ENCODE measurements at places on chromosomes 4 and X.

GRCh38 chrX:132467026-132467425, 21.8 kb downstream of the MBNL3 start:
- DNase-seq: no peak

DNA sequence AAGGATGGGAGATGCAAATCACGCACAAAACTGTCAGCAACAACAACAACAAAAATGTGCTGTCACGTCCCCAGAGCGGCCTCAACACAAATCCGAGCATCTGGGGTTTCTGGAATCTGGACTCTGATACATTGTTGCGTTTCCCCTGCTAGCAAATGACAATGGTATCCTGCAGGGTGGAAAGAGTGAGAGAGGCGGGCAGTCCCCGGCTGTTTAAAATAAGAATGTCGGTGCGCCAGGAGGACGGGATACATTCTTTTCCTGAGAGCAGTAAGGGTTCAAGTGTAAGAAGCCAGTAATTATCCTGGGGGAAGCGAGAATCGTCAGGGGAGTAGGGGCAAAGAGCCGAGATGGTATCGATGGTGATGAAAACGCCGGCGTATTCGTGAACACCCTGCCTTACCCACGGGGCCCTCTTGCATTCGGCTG, 310.2 kb downstream of the ASMT start:
- no peak for DNase-seq

DNA sequence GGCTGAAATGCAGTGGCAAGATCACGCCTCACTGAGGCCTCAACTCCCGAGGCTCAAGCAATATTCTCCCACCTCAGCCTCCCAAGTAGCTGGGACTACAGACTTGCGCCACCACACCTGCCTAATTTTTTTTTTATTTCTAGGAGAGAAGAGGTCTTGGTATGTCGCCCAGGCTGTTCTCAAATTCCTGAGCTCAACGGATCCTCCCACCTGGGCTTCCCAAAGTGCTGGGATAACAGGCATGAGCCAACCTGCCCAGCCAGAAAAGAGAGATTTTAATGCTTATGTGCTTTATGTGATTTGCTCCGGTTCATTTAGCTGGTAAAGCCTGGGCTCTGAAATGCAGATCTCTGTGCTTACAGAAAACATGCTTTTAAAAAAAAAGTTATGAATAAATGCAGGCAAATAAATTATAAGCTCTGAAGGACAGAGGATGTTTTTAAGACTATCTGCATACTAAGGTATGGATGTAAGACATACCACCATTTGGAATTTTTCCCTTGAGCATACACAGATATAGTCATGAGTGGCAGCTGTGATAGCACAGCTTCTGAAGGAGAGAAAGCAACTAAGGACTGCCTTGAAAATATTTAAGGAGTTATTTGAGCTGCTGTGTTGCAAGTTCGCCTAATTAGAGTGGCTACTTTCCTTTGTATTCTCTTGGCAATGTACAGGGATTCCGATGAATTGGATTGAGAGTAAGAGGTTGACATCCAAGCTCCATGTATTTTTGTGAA, 13.8 kb downstream of the GUCY1B1 start:
- DNase-seq: no peak

DNA sequence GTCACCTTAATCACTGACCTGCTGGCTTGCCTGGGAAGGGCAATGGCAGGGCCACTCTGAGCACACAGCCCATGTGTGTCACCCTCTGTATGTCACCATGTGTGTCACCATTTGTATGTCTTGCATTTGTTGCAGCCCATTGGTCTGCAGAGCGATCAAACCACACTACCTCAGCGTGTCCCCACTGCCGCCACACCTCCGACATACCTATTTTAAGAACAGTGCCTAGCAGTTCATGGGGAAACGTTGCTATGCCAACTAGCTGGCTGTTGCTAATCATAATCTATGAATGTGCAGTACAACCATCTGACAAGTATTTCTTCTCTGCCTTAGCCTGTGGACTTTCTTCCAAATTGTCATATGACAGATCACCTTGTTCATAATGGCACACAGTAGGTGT, 8.0 kb upstream of the CRMP1 start:
- DNase-seq: no peak

DNA sequence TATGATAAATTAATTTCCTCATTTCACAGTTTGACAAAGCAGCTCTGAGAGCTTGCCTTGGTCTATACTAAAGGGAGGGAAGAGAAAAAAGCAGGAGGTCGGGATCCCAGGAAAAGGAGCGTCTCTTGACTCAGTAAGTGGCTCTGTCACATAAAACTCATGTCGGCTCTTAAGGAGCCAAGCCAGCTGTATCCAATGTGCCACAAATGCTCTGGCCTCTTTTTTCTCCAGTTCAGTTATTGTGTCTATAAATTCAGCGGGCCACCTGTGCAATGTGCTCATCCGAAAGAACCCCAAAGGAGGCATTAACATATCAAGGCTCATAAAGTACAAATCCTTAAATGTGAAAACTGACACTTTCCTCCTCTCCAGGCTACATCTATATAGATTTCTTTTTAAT, 337.7 kb upstream of the FAM241A start:
- no peak for DNase-seq

GRCh38 chrX:37010496-37010895, 2.3 kb downstream of the FAM47C start:
- DNase-seq: no peak

- DNase-seq: no peak
These were observed 398.4 kb downstream of the PPP3CA start for GRCh38 chr4:100948911-100949310.

DNA sequence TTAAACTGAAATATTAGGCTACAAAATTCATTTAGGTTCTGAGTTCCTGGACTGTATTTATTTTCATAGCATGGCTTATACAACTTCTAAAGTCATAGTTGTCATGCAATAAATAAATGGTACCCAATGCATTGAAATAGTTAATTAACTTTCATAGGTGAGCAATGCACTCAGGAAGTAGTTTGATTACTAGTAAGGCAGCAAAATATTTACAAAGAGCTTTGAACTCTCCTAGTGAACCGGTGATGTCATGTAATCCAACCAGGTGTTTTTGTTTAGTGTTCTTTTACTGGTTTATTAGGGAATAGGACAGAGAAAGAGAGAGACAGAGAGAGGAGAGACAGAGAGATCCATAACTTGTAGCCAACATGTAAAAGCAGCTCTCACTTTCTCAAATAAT, 228.6 kb upstream of the CTSO start:
- DNase-seq: no peak

DNA sequence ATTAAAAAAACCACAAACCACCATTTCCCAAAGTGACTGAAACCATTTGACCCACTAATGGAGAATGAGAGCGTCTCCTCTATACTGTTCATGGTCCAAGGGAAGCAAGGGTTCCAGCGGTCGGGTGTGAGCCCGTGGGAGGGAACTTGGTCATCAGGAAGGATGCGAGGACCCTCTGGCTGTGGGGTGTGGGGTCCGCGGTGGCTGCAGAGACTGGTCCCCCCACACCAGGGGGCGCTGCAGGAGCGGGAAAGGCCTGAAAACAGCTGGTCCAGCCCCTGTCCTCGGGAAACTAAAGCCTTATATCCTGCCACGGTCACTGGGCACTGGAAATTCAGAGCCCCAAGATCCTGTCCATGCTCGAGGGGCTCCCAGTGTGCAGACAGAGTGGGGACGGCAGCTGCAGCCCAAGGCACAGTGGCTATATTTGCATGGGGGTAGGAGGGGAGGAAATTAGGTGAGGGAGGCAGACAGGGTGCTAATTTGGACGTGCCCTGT, 4.3 kb downstream of the BLOC1S4 start:
- DNase-seq: peak; percentile 93

DNA sequence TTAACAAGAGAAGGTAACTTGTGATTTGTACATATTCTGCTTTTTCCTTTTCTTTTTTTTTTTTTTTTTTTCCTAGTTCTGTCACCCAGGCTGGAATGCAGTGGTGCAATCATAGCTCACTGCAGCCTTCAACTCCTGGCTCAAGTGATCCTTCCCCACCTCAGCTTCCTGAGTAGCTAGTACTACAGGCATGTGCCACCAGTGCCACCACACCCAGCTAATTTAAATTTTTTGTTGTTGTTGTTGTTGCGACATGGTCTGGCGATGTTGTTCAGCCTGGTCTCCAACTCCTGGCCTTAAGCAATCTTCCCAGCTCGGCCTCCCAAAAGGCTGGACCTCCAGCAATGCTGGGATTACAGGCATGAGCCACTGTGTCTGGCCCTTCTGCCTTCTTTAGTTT, 1.5 kb upstream of the TACR3 start:
- DNase-seq: no peak

DNA sequence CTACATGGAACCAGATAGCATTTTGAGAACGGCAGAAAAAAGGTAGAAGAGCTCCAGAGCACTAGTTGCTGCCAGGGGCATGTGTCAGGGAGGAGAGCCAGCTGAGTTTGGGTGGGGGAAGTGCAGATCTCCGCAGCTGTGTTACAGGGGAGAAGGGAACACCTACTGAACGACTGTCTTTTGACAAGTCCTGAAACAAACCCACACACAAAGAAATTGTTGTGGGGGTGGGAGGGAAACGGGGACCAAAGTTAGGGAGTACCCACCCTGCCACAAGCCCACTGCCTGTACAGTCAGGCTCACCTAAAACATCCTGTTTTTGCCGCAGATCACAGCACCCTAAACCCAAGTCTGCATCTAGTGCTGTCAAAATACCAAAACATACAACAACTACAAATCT, 55.5 kb downstream of the LEF1 start:
- DNase-seq: no peak

DNA sequence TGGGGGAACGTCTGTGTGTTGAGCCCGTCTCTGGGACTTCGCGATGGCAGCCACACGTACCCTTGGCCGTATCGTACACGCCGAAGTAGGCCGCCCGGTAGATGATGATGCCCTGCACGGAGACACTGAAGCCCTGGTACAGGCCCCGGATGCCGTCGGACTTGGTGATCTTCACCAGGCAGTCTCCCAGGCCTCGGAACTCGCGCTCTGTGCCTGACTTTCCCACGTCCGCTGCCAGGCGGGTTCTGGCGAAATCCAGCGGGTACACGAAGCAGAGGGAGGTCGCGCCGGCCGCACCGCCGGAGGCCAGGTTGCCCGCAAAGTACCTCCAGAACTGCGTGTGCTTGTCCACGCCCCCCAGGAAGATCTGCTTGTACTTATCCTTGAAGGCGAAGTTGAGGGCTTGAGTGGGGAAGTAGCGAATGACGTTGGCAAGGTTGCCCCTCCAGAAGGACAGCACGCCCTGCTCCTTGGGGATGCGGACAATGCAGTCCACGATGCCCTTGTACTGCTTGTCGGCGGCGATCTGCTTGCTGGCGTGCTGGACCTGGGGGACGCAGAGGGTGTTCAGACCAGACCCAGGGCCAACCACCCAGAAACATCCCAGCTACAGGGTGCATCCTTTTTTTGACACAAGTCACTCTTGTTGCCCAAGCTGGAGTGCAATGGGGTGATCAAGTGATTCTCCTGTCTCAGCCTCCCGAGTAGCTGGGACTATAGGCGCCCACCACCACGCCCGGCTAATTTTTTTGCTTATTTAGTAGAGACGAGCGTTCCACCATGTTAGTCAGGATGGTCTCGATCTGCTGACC, 2.5 kb downstream of the SLC25A6 start:
- no peak for DNase-seq

DNA sequence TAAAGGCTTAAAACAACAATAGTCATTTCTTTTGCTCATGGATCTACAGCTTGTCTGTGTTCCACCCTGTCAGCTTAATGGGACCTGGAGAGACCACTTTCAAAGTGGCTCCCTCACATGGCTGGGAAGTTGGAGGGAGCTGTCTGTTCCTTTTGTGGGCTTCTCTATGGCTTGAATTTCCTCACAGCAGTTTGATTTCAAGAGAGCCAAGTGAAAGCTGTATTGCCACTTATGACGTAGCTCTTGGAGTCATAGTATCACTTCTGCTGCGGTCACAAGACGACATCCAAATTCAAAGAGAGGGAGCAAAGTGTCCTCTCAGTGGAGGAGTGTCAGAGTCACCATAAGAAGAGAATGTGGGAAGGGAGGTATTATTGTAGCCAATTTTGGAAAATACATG, 22.7 kb upstream of the ACSL1 start:
- no peak for DNase-seq

DNA sequence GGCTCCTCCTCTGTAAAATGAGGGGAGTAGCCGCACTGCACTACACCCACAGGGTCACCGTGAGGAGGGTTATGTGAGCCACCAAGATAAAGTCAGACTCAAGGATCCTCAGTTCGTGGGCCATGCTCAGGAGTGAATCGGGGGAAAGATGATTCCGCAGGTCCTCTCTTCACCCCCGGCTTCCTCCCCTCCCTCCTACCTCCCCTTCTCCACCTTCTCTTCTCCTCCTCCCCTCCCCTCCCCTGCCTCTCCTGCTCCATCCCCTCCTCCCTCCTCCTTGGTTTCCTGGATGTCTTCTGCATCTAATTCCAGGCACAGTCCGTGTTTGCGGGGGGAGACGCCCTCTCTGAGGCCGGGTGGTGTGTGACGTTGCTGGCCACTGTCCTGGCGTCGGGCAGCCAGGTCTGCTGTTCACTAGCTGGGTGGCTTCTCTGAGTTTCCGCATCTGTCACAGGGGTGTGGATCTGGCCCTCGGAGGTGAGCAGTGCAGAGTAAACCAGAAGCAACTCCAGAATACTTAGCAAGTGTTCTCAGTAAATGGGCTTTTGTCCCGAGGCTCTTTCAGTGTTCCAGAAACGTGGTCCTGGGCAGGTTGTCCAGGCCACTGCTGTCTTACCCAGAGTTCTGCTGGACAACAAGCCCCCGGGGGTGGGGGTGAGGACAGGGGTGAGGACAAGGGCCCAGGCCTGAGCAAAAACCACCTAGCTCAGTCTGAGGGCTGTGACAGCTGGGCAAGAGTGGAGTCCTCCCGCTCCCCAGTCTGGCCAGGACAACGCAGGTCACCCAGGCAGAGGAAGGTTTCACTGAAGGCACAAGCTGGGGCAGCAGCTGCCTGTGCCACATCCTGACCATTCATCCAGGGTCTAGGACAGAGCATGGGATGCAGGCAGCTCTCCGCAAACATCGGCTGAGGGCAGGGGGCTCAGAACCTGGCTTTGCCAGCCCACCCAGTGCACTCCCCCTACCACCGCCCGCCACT, 92.4 kb downstream of the PPP2R2C start:
- DNase-seq: no peak

GRCh38 chrX:49186125-49187027, at the start of gene PRICKLE3:
TSS of gene PRICKLE3 (minus strand) at chrX:49186373. CDS start at chrX:49186297, 76 bp downstream.
- DNase-seq: no peak

DNA sequence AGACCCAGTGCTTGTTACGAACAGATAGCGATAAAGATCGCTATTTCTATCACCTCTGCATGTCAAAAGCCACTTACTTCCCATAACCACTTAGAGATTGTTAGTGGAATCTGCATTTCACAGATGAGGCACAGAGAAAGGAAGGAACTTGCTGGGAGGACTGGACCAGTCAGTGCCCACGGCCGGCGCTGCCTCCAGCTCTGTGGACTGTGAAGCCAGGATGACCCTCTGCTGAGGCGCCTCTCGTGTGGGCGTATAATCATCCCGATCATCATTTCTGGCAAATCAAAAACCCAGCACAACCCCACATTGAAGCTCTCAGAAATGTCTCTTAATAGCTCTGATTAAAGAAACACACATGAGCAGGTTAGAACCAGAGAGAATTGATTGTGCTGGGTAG, 61.5 kb upstream of the ADRA2C start:
- no peak for DNase-seq
